ENCODE measurements at places on chromosomes 2 and 18.
A peak's percentile ranks its signal among the peaks of the same experiment; 100 is the strongest.

DNA sequence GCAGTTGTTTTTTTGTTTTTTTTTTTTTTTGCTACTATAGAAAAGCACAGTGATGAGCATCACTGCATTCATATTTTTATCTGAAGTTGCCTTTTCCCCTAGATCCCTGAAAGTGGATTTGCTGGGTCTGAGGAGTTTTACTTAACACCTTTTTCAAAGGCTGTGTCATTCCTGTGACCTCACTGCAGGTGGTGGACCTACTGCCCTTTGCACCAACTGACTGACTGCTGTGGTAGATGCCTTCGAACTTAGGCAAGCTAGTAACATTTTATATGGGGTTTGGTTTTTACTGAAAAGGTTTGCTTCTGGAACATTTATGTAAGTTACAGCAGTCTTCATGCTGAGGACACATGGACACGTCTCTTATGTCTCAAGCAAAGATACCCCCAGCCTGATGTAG lies 36.2 kb downstream of the SPTBN1 start:
- no peak for DNase-seq

DNA sequence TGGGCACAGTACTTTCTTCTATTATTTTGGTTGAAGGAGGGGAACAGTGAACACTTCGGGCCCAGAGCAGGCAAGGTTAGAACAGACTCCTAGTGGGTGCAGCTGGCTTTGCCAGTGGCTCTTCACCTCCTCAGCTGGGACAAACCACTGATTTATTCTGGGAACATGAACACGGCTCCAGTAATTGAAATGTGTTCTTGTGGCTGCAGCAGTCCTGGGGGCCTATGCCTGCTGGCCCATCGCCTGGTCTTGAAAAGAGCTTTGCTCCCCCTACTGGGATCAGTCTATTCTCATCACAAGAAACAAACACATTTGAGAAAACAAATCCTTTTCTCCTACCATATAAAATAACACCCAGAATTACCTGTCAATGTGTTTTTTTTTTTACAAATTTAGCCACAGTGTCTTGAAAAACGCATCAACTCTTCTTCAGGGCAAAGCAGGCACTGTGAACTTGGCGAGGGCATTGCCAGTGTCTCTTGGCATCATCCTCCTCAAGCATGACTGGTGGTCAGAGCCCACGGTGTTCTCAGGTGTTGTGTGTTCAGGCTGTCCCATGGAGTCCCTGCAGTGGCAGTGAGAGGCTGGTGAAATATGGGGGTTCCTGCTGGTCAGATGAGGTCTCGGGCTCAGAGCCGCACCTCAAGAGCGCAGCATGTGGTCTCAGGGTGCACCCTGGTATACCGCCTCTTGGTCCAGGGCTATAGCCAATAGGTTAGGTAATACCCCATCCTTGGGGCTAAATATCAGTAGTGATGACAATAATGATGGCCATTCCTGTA lies 51.3 kb downstream of the RNF144A start:
- no peak for DNase-seq

- DNase-seq = peak; percentile 38
These were observed 52.0 kb downstream of the ARL4C start for GRCh38 chr2:234444893-234445292.

DNA sequence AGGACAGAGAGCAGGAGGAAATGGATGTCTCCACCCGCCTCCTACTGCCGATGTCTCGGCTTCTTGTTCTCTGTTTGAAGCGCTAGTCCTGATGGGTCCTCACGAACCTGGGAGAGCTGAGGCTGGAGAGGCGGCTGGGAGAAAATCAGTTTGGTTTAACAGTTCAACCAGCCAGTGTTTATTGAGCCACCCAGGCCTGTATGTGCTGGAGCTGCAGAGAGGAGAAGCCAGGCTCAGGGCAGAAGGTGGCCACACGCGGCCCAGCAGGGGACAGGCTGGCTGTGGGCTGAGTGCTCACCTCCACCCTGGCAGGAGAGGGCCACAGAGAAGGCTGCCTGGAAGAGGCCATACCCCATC lies 202.1 kb downstream of the CYP26B1 start:
- DNase-seq = no peak

- DNase-seq = no peak
These were observed 196.1 kb downstream of the FAM210A start for GRCh38 chr18:13530033-13530878.

DNA sequence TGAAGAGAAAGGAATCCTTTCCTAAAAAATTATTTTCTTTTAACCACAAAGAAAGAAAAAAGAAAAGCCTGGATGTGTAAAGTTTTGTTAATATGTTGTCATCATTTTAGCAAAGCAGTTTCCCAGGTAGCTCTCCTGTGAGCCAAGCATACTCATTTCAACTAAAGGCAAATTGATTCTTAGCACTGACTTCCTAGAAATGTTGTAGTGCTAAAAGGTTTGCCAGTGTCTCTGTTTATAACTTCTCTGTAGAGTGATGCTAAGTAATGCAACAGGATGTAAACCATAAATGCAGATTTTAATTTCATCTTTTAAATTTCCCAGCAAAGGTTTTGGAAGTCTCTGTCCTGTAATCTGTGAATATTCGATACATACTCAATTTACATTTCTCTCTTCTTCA lies 10.2 kb downstream of the GATA6 start:
- no peak for DNase-seq

GRCh38 chr2:180158961-180159360 lies 151.9 kb upstream of the CWC22 start:
- no peak for DNase-seq
